ENCODE measurements at places on chromosomes 11 and 22.

GRCh38 chr22:46036558-46037408 is 59.8 kb upstream of the WNT7B start:
- peak; percentile 58 for DNase-seq

DNA sequence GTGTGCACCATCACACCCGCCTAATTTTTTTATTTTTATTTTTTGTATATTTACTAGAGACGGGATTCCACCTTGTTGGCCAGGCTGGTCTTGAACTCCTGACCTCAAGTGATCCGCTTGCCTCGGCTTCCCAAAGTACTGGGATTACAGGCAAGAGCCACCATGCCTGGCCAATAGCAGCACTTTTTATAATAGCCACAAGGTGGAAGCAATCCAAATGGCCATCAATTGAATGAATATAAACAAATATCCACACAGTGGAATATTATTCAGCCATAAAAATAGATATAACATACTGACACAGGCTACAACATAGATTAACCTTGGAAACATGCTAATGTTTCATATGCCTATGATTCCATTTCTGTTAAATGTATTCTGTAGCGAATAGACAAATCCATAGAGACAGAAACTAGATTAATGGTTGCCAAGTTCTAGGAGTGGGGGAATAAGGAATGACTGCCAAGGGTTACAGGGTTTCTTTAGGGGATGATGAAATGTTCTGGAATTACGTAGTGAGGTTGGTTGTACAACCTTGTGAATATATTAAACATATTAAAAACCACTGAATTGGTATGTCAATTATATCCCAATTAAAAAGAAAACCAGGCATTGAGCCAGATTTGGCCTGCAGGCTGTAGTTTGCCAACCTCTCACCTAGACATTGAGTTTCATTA is 4.8 kb downstream of the VPS51 start:
- peak; percentile 21 for DNase-seq

GRCh38 chr11:34653851-34654482 is 33.1 kb downstream of the EHF start:
- peak; percentile 99 for DNase-seq

DNA sequence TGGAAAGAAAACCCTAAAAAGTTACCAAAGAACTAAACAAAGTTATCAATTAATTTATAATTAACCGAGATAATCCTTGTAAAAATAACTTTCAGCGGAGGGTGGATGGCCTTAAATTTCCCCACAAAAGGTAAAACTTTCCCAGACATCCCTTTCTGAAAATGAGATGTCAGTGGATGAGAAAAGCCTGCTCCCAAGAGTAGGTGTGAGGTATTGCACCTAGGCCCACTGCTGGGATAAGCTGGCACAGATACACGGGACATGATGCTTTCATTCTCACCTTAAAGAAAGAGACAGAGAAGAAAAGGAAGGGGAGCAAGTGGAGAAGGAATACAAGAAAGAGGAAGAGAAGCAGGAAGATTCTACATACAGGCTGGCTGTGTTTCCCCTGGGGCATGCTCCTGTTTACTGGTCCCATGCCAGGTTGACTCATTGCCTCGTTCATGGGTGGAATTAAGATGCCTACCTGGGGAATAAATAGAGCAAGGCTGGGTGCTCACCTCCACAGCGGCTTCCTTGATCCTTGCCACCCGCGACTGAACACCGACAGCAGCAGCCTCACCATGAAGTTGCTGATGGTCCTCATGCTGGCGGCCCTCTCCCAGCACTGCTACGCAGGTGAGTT is at the start of gene SCGB2A2:
TSS of gene SCGB2A2 (plus strand) at position 505 of the 625 bp plus-strand sequence. CDS start at position 564, 59 bp downstream.
- no peak for DNase-seq

GRCh38 chr11:100269516-100269915 is 417.6 kb upstream of the ARHGAP42 start:
- DNase-seq, result no peak

DNA sequence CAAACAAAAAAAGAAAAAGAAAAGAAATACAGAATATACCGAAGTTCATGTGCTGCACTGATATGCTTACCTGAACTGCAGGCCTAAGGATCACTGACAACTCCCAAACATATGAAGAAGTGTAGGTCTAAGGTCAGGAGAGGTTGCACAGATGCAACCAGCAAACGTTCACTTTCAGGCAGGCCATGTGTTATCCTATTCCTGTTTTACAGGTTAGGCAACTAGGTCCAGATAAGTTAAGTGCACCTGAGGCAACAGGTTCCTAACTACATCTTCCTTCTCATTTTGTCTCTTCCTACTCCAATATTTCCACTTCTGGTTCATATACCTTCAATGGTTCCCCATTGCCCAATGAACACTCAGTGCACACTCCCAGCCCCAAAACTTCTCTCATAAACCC is 15.1 kb downstream of the PI4KA start:
- DNase-seq, result no peak

GRCh38 chr11:79973721-79974617 is 533.1 kb upstream of the TENM4 start:
- no peak for DNase-seq
